ENCODE measurements at places on chromosomes 6 and 20.

DNA sequence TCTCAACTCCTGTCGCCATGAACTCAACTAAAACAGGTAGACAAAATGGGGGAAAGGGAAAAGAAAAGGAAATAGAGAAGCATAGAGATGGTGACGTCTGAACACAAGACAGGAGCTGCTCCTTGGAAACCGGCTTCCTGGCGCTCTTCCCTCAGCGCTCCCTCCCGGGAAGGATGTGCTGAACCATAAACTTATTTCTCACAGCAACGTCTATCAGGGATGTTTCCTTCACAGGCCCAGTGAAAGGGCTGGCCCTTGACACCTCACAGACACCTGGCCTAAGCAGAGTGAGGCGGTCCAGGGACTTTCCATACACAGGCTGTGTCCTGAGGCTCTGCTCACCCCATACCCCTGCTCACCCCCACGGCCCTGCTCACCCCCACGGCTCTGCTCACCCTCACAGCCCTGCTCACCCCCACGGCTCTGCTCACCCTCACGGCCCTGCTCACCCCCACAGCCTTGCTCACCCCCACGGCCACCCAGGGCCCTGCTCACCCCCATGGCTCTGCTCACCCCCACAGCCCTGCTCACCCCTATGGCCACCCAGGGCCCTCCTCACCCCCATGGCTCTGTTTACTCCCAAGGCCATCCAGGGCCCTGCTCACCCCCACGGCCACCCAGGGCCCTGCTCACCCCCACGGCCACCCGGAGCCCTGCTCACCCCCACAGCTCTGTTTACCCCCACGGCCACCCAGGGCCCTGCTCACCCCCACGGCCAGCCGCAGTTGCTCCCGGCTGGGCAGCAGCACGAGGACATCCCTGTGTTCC is 653 bp downstream of the FRMD1 start:
- DNase-seq: no peak
- no peaks in the 10 kb centered on the region for H3K36me3 ChIP-seq
- peaks cover 12% of the 10 kb centered on the region for H3K4me1 ChIP-seq

- no peaks in the 10 kb centered on the region for H3K4me1 ChIP-seq
- no peak overlapping the region for H3K4me3 ChIP-seq
- H3K36me3 ChIP-seq: peaks cover 5% of the 10 kb centered on the region
Measured at GRCh38 chr6:35080016-35080680, 61.0 kb downstream of the TCP11 start.

- H3K4me3 ChIP-seq: peak overlapping the region; percentile 57
- H3K36me3 ChIP-seq: no peaks in the 10 kb centered on the region
- H3K4me1 ChIP-seq: no peaks in the 10 kb centered on the region
- H3K27ac ChIP-seq: peak overlapping the region; percentile 69
- no peak for DNase-seq
Measured at GRCh38 chr6:71419217-71420094, 130.8 kb downstream of the OGFRL1 start.

DNA sequence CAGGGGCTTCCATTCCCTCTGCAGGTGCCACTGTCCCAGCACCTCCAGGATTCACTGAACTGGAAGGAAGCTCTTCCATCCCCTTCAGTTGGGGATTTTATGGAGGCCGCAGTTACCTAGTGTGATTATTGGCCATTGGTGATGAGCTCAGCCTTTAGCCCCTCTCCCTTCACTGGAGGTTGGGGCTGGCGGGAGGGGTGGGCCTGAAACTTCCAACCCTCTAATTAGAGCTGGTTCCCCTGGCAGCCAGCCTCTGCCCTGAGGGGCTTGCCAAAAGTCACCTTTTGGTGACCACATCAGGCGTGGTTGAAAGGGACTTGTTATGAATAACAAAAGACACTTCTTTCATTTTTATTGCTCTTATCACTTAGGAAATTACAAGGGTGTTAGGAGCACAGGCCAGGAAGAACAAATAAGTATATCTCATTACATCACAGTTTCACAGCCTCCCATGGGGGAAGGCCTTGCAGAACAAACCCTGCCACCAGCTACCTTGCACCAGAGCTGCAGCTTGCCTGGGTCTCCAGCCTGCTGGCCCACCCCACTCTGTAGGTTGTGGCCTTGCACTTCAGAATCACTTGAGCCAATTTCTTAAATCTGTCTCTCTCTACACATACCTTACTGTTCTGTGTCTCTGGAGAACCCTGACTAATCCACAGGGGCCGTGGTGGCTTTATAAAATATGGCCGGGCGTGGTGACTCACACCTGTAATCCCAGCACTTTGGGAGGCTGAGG is 5.0 kb downstream of the PYGB start:
- no peaks in the 10 kb centered on the region for H3K27me3 ChIP-seq
- no peaks in the 10 kb centered on the region for H3K36me3 ChIP-seq
- peak; percentile 61 for DNase-seq
- H3K4me3 ChIP-seq: no peak overlapping the region

- no peaks in the 10 kb centered on the region for H3K36me3 ChIP-seq
- peak overlapping the region; percentile 99 for H3K27ac ChIP-seq
- no peaks in the 10 kb centered on the region for H3K27me3 ChIP-seq
- peak overlapping the region; percentile 63 for H3K4me3 ChIP-seq
Measured at GRCh38 chr6:26053992-26054780, 33.0 kb upstream of the HFE start.

- H3K27ac ChIP-seq: no peak overlapping the region
- H3K4me3 ChIP-seq: no peak overlapping the region
- no peaks in the 10 kb centered on the region for H3K4me1 ChIP-seq
- no peaks in the 10 kb centered on the region for H3K36me3 ChIP-seq
- H3K27me3 ChIP-seq: no peaks in the 10 kb centered on the region
- DNase-seq: no peak
Measured at GRCh38 chr6:153032255-153032882, 29.9 kb upstream of the MTRF1L start.

DNA sequence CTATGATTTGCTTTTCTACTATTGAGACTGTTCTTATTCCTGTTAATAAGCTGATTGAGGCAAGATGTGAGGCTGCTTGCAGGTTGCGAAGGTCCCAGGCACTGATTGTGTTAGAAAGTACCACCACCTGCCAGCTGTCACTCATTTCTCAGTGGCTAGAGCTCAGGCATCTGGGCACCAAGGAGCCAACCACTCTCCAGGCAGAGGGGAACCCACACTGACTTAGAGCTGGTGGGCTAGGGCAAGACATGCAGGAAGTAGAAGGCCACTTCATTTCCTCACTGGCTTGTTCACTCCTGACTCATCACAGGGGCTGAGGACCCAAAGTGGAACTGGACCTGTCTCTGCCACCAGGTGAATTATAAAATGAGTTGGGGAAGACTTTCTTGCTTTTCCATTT is 7.8 kb upstream of the DLL1 start:
- H3K4me1 ChIP-seq: peaks cover 4% of the 10 kb centered on the region
- H3K36me3 ChIP-seq: no peaks in the 10 kb centered on the region
- H3K4me3 ChIP-seq: no peak overlapping the region
- no peak for DNase-seq
- peaks cover 40% of the 10 kb centered on the region for H3K27me3 ChIP-seq

DNA sequence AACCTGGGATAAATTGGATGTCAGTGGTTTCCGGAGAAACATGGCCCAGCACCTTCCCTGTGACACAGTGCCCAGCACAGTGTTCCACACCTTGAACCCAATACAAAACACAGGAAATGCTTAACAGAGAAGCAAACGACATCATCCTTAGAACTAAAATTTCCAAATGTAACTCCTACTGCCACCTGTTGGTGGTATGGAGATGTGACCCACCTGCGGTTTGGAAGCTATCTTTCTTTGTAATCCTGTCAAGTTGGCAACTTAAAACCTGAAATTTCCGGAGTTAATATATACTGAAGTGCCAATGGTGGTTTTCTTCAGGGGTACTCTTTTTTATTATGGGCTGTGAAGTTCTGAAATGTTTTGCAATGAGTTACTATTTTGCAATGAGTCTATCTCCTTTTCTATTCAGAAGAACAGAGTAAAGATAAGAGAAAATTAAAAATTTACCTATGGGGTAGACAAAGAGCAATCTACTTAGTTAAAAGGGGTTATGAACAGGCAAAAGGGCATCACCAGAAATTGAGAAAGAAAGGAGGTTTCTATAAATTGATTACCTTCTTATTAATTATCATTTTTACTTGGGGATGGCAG is 658.8 kb downstream of the PTPRT start:
- H3K27ac ChIP-seq: no peak overlapping the region
- DNase-seq: no peak
- no peaks in the 10 kb centered on the region for H3K36me3 ChIP-seq
- no peaks in the 10 kb centered on the region for H3K4me1 ChIP-seq
- no peak overlapping the region for H3K4me3 ChIP-seq

DNA sequence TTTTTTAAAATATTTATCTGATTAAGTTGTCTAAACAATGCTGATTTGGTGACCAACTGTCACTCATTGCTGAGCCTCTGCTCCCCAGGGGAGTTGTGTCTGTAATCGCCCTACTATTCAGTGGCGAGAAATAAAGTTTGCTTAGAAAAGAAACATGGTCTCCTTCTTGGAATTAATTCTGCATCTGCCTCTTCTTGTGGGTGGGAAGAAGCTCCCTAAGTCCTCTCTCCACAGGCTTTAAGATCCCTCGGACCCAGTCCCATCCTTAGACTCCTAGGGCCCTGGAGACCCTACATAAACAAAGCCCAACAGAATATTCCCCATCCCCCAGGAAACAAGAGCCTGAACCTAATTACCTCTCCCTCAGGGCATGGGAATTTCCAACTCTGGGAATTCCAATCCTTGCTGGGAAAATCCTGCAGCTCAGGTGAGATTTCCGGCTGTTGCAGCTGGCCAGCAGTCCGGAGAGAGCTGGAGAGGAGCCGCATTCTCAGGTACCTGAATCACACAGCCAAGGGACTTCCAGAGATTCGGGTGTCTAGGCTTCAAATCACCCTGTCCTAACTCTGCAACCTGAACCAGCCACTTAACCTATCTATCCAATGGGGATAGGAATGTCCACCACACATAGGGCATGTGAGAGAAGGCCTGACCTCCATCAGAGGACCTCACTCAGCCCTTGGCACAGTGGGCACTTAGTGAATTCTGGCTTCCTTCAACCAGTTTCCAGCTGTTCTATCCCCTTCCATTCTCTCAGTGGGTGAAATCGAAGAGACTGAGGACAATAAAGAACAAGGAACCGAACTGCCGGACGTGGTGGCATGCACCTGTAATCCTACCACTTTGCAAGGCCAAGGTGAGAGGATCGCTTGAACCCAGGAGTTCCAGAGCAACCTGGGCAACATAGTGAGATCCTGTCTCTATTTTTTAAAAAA is 3.1 kb downstream of the TNF start:
- peaks cover 4% of the 10 kb centered on the region for H3K4me1 ChIP-seq
- H3K36me3 ChIP-seq: no peaks in the 10 kb centered on the region
- no peaks in the 10 kb centered on the region for H3K27me3 ChIP-seq
- H3K27ac ChIP-seq: no peak overlapping the region
- DNase-seq: no peak
- H3K4me3 ChIP-seq: no peak overlapping the region

DNA sequence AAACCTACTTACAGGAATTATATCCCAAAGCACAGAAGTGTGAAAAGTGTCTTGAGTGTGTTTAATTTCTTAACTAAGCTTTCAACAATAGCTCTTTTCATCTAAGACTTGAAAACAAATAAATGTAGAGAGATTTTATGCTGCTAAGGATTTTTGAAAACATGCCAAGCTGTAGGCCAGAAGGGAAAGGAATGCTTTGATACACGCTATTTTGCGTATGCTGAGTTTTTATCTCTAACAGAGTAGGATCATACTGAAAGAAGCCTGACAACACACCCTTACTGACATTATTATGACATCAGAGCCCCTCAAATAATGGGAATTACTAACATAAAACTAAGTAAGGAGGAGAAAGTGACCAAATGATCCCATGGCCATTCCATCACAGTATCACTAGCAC is 265.5 kb downstream of the KHDC1L start:
- DNase-seq: no peak
- H3K4me3 ChIP-seq: no peak overlapping the region
- H3K27me3 ChIP-seq: no peaks in the 10 kb centered on the region
- no peaks in the 10 kb centered on the region for H3K36me3 ChIP-seq
- no peak overlapping the region for H3K27ac ChIP-seq
- no peaks in the 10 kb centered on the region for H3K4me1 ChIP-seq

GRCh38 chr20:23634985-23635767 is 2.6 kb downstream of the CST3 start:
- H3K4me3 ChIP-seq: no peak overlapping the region
- no peak for DNase-seq
- no peaks in the 10 kb centered on the region for H3K36me3 ChIP-seq

- H3K36me3 ChIP-seq: no peaks in the 10 kb centered on the region
- no peaks in the 10 kb centered on the region for H3K4me1 ChIP-seq
- no peaks in the 10 kb centered on the region for H3K27me3 ChIP-seq
- peak; percentile 61 for DNase-seq
- no peak overlapping the region for H3K4me3 ChIP-seq
Measured at GRCh38 chr6:63352544-63353285, 32.9 kb upstream of the LGSN start.

GRCh38 chr20:48619126-48620101 is 208.4 kb downstream of the PREX1 start:
- H3K4me1 ChIP-seq: peaks cover 4% of the 10 kb centered on the region
- no peak overlapping the region for H3K27ac ChIP-seq
- no peaks in the 10 kb centered on the region for H3K27me3 ChIP-seq
- no peak overlapping the region for H3K4me3 ChIP-seq
- no peaks in the 10 kb centered on the region for H3K36me3 ChIP-seq

GRCh38 chr6:4350567-4351519 is 215.5 kb upstream of the ECI2 start:
- no peak overlapping the region for H3K4me3 ChIP-seq
- no peak for DNase-seq
- no peaks in the 10 kb centered on the region for H3K27me3 ChIP-seq
- H3K4me1 ChIP-seq: no peaks in the 10 kb centered on the region

DNA sequence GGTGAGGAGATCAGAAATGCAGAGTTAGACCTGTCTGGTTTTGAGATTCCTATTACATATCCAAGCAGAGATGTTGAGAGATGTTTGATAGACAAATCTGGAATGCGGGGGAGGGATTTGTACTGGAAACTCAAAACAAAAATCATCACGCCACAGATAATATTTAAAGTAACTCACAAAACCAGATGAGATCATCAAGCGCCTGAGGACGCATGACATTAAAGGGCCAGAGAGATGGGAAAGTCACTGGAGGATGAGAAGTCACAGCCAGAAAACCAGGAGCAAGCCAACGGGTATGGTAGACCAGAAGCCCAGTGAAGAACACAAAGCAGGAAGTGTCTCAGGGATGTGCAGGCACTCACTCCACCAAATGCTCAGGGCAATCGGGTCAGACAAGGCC is 87.7 kb downstream of the DLL1 start:
- no peak overlapping the region for H3K27ac ChIP-seq
- no peaks in the 10 kb centered on the region for H3K27me3 ChIP-seq
- no peak overlapping the region for H3K4me3 ChIP-seq
- peak; percentile 11 for DNase-seq
- H3K4me1 ChIP-seq: no peaks in the 10 kb centered on the region

GRCh38 chr20:59585714-59586409 is 18.5 kb upstream of the PHACTR3 start:
- no peak for DNase-seq
- H3K4me3 ChIP-seq: no peak overlapping the region
- no peaks in the 10 kb centered on the region for H3K4me1 ChIP-seq
- no peaks in the 10 kb centered on the region for H3K27me3 ChIP-seq
- no peaks in the 10 kb centered on the region for H3K36me3 ChIP-seq
- H3K27ac ChIP-seq: no peak overlapping the region

GRCh38 chr20:36548006-36548315 is 6.6 kb downstream of the MYL9 start:
- no peak overlapping the region for H3K4me3 ChIP-seq
- no peak overlapping the region for H3K27ac ChIP-seq
- no peaks in the 10 kb centered on the region for H3K4me1 ChIP-seq
- no peak for DNase-seq

Measured in colonic mucosa (tissue), 4 donors.